ENCODE measurements at places on chromosomes 11 and 22.
A peak's percentile ranks its signal among the peaks of the same experiment; 100 is the strongest.

DNA sequence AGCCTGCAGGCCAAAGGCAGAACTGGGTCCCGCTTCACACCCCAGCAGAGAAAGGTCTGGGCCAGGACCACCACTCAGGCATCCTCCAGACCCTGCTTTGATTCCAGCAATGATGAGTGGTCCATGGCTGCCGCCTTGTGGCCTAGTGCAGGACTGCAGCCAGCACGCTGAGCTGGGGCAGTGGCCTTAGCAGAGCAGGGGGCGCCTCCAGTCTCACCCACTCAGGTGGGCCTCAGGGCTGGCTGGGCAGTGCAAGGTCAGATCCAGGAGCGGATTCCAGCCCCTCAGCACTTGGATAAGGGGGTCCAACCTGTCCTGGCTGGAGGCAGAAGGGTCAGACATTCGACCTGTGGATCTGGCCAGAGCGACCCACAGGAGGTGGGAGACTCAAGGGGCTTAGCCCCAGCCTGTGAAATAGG, 9.6 kb upstream of the PDE2A start:
- DNase-seq = peak; percentile 85

GRCh38 chr11:47506373-47506772, 46.6 kb downstream of the CELF1 start:
- no peak for DNase-seq

DNA sequence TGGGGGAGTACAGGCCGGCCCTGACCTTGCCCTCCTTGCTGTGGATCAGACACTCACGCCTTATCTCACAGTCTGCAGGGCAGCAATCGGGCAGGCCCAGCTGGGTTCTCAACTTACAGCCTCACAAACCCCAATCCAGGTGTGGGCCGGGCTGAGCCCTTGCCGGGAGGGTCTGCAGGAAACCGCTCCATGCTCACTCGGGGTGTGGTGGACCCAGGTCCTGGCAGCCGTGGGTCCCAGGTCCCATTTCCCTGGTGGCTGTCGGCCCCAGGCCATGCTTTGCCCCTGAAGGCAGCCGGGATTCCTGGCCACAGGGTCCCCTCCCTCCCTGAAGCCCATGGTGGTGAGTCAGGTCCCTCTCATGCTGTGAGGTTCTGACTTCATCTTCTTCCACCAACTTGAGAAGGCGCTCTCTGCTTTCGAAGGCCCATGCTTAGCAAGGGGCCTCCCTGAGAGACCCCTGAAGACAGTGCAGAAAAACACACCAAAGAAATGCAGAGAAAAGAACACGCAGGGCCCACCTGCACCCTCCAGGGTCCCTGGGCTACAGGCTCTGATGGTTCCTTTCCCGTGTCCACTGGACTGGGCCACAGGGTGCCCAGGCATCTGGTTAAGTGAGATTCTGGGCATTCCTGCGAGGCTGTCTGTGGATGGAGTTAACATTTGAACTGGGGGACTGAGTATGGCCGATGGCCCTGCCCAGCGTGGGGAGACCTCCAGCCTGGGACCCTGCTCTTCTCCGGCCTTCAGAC, 588.2 kb downstream of the BRD1 start:
- peak; percentile 14 for DNase-seq

DNA sequence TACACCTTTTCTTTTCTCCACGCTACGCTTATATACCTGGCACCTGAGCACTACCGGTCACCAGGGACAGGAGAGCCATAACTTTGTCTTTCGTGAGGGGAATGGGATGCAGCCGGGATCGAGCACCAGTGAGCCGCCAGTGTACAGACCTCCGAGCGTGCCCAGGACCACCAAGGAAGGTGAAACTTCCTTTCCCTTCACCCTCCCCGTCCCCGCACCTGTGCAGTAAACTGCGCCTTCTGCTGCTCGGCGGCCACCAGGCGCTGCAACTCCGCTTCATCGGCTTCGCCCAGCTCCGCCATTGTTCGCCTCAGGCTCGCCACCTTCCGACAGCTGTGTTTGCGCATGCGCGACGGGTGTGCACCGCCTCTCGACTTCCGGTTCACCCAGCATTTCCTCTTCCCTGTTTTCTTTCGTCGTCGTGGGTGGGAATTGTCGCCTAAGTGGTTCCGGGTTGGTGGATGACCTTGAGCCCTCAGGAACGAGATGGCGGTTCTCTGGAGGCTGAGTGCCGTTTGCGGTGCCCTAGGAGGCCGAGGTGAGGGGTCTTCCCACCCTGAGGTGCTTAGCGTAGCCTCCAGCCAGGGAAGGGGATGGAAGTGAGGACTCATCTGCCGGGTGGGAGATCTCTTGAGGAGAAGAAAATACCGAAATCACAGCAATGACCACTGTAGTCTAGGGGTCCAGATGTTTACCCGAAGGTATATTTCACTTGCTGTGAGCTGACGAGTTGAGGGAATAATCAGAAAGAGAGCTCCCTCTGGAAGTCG, at the start of the genes SDHD and TIMM8B:
Gene SDHD, plus strand, starts transcription at position 452 of the 770 bp plus-strand sequence. Its CDS starts 35 bp downstream, at position 487.
Gene TIMM8B, minus strand, starts transcription at position 335 of the 770 bp plus-strand sequence. Its CDS starts 33 bp downstream, at position 302.
- peak; percentile 95 for DNase-seq

DNA sequence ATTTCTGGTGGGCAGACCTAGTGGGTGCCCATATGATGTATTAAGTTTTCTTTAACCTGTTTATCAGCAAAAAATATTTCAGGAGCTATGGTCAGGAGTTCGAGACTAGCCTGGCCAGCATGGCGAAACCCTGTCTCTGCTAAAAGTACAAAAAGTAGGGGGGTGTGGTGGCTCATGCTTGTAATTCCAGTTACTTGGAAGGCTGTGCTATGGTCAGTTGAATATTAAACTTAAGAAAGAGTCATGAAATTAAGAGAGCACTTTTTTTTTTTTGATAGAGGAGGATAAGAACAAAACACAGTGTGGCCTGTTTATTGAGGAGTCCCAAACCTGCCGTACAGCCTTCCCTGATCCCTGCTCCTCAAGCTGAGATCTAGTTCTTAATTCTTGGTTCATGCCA, 29.8 kb downstream of the OR6Q1 start:
- no peak for DNase-seq

GRCh38 chr11:68994161-68994893, 13.5 kb upstream of the MRGPRD start:
- DNase-seq = no peak

DNA sequence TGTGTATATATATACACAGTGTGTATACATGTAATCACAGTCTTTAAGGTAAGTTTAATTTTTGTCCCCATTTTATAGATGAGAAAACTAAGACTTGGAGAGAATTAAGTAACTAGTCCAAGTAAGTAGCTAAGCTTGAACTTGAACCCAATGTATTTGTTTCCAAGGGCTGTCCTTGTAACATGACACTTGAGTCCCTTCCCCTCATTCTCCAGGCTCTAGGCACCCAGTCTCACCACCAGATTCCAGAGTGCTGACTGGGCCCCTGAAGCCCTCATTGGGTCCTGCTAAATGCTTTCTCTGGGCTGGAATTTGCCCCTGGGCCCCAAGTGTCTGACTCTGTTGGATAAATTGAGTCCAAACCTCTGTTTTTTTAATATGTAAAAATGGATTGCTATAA, 45.5 kb downstream of the ADM start:
- DNase-seq = peak; percentile 91

DNA sequence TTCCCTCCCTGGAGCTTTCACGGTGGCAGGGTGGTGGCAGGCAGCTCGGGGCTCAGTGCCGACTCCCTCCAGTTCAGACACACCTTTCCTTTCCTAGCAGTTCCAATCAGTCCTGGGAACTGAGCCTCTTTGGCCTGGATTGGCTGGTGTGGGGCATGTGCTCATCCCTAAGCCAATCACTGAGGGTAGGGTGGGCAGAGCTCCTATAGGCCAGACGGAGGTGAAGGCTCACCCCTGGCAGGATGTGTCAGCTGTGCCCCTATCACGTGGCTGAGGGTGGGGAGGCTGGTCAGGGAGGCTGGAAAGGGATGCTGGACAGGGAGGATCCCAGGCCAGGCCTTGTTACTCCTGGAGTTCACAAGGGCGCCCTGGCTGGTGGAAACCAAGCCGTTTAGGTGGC, 40.2 kb downstream of the CACNA1I start:
- no peak for DNase-seq

GRCh38 chr11:118911113-118911879, 14.4 kb downstream of the BCL9L start:
- peak; percentile 57 for DNase-seq

Data from H9 (cell line).